Esophagus squamous epithelium (tissue), 5 donors: ENCODE measurements at places on chromosomes 16 and 17.

- DNase-seq: no peak
These were observed 2.8 kb downstream of the TRAF4 start for GRCh38 chr17:28746611-28747050.

DNA sequence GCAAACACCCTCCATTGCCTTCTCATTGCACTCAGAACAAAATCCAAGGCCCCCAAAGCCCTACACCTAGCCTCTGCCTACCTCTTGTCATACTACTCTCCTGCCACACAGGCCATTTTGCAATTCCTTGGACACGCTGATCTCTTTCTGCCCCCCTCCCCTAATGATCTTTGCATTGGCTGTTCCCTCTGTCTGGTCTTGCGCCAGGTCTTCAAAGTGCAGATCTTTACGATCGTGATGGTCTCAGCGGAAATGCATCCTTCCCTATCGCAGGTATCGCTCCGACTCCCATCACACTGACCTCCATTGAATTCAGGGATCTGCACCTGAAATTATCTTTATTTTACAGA is 777 bp upstream of the MOSMO start:
- no peak for DNase-seq

DNA sequence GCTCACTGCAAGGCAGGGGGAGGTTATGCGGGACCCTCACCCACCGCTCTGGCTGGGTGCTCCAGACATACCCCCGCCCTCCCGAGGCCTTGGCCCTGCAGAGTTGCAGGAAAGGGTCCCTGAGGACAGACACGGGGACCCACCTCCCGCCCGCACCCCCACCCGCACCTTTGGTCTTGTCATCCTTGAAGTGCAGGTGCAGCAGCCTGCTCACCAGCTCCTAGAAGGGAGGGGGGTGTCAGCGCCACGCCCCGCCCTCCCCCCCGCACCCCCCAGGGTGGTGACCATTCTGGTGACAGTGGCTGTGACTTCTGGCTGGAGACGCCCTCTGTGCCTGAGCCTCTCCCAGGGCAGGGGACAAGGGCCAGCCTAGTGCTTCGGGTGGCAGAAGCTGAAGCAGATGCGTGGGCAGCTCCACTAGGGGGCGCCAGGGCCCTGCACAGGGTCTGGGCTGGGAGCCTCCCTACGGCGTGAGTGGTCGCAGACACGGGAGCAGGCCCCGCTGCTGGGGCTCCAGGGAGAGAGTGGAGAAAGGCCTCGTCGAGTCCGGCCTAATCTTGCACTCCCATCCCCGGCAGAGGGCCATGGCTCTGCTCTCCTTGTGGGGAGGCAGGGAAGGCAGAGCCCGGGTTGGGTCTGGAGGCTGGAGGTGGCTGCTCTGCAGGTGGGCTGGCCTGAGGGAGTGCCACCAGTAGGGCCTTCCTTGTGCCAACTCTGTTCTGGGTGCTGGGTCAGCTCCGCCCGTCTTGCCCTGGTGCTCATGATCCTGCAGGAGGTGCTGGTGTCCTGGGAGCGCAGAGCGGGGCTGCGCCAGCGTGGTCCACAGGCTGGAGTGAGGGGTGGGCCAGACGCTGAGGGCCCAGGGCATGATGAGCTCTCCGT is 2.7 kb downstream of the CENPX start:
- DNase-seq: no peak

DNA sequence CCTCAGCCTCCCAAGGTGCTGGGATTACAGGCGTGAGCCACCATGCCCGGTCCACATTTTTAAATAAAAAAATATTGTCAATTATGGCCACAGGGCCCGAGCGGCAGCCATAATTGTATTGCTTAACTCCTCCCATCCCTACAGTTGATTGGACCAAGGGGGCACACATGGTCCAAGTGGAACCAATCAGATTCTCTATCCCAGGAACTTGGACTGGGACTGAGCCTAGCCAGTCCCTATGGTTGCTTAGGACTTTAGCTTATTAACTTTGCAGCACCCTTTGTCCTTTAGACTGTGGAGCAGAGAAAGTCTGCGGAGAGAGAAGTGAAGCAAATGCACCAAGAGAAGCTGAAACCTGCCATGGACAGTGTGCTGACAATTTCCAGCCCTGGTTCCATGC is 5.5 kb upstream of the RDM1 start:
- no peak for DNase-seq

DNA sequence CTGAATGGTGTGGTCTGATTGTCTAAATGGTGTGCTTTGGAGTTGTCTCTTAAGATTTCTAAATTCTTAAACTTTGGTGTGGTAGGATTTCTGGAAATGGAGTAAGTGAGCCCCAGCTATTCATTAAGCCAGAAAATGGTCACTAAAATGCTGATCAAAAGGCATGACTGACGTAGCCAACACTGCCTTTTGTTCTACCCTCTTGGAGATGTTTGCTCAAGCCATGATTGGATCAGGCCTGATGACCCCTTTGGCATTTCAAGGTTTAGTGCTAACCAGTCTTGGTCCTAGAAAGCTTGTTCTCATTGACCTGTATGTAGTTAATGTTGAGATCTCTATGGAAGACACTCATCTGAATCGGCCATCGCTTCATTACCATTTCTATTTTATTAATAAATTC is 68.0 kb downstream of the KNOP1 start:
- no peak for DNase-seq

DNA sequence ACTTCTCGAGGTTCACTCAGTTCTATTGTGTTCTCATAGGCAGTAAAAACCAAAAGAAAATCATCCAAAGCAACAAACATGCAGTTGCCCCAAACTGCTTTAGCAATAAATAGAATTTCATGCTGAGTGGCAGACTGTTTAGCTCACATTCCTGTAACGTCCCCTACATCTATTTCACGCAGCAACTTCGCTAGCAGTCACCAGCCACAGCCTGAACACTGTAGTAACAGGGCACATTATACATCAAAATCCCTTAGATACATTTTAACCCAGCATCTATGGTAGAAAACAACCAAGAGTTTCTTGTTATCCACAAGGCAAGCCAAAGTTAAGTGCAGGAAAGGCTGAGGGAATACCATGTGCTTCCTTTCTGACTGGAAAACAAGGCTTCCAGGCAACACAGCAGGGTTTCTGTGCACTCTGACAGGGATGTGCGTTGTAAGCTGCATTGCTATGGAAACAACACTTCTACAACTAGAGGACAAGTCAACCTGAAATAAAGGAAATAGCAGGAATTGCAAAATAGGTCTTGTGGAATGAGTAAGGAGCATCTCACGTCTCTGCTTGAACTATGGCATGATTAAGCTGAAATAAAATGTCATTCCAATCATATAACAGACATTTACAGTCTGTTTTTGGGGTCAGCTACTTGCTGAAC is 55.4 kb downstream of the CFDP1 start:
- no peak for DNase-seq

GRCh38 chr17:28686296-28686695 is 24.3 kb downstream of the SUPT6H start:
- DNase-seq: no peak

GRCh38 chr17:77716289-77716926 is 242.1 kb upstream of the TNRC6C start:
- no peak for DNase-seq

DNA sequence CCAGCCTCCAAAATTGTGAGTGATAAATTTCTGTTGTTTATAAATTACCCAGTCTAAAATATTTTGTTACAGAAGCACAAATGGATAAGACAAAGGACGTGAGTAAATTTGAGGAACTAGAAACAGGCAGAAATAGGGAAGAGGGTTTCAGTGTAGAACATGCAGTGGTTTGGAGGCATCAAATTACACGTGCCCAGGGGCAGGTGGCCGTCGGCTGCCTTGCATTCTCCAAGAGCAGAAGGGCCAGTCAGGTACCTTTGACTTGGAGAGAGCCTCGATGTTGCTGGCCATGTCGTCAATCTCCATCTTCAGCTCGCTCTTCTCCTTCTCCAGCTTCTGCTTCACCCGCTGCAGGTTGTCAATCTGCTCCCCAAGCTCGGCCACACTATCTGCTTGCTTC is 54.3 kb downstream of the MYH13 start:
- no peak for DNase-seq

GRCh38 chr17:17844500-17844899 is 7.7 kb upstream of the SREBF1 start:
- DNase-seq: no peak

GRCh38 chr17:28747051-28747691 is 3.4 kb downstream of the TRAF4 start:
- DNase-seq: no peak

GRCh38 chr17:74429604-74430384 is 2.1 kb upstream of the GPRC5C start:
- DNase-seq: no peak

- no peak for DNase-seq
These were observed 772 bp upstream of the CHCT1 start for GRCh38 chr17:60421273-60422161.

DNA sequence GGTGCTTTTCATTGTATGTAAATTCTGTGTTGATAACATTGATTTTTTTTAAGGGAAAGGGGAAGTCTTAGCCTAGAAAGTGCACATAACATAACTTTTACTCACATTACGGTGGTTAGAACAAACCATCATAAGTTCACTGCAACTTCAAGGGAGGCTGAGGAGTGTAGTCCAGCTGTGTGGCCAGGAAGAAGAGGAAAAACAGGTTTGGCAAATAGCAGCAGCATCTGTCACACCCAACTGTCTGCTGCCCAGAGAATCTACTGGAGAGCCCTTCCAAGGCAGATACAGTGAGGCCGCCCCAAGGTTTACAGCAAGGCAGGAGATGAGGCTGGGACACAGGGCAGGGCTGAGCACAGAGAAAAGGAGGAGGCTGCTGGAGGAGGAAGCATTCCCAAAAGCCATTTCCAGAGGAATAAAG is 60.6 kb downstream of the AIPL1 start:
- no peak for DNase-seq

DNA sequence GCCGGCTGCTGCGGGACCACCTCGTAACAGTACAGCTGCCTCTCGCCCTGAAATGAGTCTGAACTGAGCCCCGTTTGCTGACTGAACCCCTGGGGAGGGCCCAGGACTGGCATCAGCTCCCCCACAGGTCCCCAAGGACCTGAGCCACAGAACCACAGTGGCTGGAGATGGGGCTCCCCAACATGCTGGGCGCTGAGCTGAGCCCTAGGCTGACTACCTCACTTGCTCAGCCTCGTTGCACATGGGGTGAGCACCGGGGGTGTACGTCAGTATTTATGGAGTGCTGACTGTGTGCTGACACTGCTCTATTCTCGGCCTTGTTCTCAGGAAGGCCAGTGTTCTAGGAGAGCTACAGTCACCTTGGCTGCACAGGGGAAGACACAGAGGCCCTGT is 6.6 kb upstream of the VASN start:
- no peak for DNase-seq

DNA sequence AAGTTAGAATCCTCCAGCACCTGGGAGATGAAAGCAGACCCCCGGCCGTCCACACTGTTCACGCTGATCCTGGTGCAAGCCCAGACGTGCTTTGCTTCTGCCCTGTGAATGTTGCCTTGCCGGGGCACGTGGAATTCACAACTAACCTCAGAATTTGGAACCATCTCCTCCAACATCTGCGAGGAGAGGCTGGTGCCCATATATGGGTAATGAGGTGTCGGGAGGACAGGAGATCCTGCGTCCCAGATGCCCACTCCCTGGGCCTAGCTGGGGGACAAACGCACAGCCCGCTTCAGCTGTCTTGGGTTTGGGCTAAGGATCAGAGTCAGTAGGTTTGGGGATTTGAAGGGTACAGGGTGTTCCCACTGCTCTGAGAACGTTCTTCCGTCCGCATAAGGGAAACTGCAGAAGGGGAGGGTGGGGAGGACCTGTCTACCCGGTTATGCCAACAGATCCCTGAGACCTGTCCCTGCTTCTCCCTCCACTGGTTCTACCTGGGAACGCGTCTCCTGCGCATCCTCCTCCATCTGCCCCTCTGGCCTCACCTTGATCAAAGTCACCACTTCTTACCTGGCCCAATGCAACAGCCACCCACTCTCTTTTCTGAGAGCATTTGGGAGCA is 14.1 kb downstream of the PPL start:
- no peak for DNase-seq

- DNase-seq: no peak
These were observed 204.5 kb upstream of the ZFHX3 start for GRCh38 chr16:73252446-73252845.

GRCh38 chr17:65042946-65043345 is 13.6 kb downstream of the GNA13 start:
- DNase-seq: no peak

DNA sequence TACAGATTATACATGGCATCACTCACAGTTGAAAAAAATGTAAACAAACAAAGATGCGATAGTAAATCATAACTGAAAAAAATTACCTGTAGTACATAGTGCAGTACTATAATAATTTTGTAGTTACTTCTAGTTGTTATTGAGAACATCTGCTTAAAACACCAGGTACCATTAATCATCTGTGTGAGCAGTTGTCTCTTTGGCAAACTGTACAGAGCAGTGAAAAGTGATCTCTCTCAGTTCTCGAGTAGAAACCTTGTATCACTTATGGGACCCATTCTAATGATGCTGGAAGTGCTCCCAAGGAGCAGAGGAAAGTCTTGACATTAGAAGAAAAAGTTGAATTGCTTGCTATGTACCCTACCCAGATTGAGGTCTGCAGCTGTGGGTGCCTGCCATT is 8.9 kb upstream of the TENT4B start:
- DNase-seq: no peak

GRCh38 chr17:8994319-8994718 is 27.0 kb upstream of the NTN1 start:
- DNase-seq: no peak

- no peak for DNase-seq
These were observed 21.2 kb downstream of the AKAP1 start for GRCh38 chr17:57106107-57106835.

DNA sequence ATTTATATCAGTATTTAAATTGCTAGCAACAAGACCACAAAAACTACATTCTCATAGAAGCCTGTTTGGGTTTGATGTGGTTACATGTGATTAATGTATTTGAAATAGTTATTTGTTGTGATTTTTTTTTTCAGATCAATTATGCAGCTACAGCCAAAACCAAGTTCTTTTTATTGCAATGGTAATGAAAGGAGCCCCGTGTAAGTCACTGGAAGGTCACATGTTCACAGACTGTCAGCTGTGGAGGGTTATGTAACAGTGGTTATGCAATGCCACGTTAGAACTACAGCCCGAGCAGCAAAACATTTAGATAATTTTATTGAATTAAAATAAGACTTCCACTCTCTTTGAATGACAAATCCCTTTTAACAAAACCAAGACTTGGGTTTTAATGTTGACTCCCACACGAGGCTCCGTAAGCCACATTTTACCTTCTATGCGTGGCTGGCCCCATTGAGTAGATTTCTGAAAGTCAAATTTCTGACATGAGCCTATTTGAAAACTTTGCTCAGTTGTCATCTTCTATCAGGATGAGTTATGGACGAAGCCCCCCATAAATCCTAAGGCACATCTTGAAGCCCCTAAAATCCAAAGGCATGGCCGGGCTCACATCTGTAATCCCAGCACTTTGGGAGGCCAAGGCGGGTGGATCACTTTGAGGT is 41.8 kb upstream of the SEC14L1 start:
- DNase-seq: no peak

GRCh38 chr17:51010173-51010675 is 110.4 kb downstream of the SPAG9 start:
- no peak for DNase-seq
